Osteoblast (primary cell): ENCODE measurements at places on chromosomes 6 and 20. TPM values are rescaled to one million over a fixed set of nuclear protein-coding genes. Genes with fewer than 3 reads are reported as not detected.

Gene ANGPT4
- under 0.01 TPM in 2 replicates for total RNA-seq

Gene HNF4A
- not detected in 2 replicates for total RNA-seq

Gene OR12D3
- total RNA-seq: not detected in 2 replicates

Gene GINS1
- total RNA-seq: 2.2 and 2.4 TPM in 2 replicates

Gene IP6K3
- total RNA-seq: under 0.01 and 0.29 TPM in 2 replicates

Gene CST2
- not detected in 2 replicates for total RNA-seq

Gene C20orf202
- under 0.01 TPM in 1 of 2 replicates, not detected in the other for total RNA-seq

DNA sequence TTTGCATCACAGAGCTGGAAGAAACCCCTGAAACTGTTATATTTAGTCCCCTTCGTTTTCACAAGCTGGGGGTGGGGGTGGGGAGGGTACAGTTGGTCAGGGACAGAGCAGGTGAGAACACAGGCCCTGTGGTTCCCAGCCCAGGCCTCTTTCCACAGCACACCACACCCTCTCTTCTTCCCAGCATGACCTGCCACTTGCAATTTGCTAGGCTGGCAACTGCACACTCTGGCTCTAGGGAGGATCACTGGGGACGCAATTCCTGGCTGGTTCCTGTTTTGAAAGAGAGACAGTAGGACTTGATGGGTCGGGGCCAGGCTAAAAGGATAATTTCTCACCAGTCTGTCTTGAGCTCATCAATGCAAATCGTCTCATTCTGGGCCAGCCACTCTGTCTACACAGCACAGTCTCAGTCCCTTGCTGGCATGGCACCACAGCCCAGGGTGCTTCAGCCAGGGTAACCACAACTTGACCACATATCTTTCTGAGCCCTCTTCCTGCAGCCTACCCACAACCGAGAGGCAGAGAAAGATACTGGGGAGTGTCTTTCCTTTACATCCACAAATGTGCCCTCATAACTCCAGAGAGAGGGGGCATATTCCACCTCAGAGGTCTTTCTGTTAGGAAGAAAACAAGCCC lies 41.7 kb upstream of the EMILIN3 start:
- DNase-seq: no peak

DNA sequence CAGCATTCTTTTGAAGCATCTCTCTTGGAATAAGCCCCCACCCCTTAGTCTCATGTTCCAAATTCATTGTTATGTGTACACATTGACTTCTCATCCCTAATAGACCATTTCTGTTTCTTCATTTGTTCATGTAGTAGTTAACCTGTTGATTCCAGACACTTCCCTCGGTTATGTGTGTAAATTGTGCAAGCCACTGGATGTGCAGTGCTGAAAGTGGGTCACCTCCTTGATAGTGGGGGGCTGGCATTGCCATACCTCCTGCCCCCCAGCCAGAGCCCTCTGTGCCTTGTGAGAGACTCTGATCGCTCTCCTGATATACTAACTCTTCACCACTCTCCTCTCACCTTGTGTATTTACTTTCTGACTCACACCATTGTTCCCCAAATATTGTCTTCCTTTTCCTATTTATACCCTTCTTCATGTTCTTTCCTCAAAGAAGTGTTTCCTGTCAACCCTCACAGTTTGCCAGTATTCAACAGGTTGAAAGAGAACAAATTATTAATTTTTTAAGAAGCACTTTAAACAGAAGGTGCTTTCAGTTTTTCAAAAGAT lies 59.0 kb downstream of the HIVEP1 start:
- DNase-seq: no peak

DNA sequence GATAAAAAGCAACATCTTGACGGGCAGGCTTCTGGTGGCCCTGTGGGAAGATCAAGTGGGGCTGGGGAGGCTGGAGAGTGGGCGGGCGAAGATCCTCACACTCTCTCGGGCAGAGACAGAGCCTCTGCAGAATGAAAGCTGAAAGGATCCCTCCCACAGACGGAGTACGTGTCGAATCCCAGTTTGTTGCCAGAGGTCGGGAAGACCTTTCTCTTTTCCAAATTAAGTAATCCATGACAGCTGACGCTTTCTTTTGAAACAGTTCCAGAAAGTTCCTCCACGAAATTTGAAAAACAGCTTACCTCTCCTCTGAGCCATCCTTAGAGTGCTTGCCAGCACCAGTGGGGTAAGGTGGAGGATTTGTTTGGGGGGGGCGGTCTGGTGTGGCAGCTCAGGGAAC lies 155.6 kb upstream of the SMLR1 start:
- no peak for DNase-seq

GRCh38 chr20:29740601-29740950 lies 1516.9 kb upstream of the DEFB115 start:
- no peak for DNase-seq

GRCh38 chr20:20463933-20464374 lies 96.0 kb downstream of the INSM1 start:
- DNase-seq: no peak

GRCh38 chr6:151118461-151119123 lies 121.2 kb upstream of the AKAP12 start:
- peak; percentile 56 for DNase-seq

DNA sequence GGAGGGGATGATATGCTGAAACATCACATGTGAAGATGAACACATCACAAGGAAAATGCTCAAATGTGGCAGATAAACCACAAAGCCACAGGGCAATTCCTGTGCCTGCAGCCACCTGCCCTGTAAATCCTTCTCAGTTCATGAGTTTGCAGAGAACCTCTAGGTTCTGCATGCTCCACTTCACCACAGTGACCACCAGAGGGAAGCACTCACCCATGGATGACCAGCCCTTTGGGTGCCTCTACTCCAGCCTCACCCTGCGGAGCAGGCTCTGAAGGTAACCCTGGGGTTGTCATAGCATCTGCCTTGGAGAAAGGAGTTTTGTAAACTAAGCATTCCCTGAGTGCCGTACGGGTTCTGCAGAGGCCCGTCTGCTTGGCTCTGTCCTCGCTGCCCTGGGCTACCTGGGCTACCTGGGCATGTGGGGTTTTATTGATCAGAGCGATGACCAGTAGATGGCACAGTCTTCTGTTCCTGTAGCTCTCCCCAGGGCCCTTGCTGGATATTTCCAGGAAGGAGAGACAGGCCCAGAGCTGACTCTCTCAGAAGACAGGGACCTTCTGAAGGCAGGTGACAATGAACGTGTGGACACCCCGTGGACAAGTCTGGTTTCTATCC lies 31.7 kb upstream of the CST1 start:
- DNase-seq: no peak

DNA sequence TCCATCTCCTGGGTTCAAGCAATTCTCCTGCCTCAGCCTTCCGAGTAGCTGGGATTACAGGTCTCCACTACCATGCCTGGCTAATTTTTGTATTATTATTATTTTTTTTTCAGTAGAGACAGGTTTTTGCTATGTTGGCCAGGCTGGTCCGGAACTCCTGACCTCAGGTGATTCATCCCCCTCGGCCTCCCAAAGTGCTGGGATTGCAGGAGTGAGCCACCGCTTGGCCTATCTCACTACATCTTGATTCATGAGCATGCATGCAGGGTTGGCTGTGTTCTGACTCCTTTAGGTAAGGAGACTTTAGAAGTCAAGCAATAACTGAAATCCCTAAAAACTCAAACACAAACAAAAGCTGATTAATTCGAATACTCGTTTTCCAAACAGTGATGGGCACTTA lies 80.9 kb downstream of the GJA1 start:
- no peak for DNase-seq

DNA sequence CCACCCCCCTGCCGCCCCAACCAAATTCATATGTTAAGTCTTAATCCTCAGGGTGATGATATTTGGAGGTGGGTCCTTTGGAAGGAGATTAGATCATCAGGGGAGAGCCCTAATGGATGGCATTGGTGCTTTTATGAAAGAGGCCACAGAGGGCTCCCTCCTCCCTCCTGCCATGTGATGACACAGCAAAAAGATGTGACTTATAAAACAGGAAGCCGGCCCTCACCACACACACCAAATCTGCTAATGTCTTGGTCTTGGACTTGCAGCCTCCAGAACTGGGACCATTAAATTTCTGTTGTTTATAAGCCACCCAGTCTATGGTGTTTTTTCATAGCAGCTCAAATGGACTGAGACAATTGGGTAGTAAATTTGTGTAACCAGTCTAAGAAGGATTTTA lies 176.3 kb downstream of the ADGRG6 start:
- no peak for DNase-seq

DNA sequence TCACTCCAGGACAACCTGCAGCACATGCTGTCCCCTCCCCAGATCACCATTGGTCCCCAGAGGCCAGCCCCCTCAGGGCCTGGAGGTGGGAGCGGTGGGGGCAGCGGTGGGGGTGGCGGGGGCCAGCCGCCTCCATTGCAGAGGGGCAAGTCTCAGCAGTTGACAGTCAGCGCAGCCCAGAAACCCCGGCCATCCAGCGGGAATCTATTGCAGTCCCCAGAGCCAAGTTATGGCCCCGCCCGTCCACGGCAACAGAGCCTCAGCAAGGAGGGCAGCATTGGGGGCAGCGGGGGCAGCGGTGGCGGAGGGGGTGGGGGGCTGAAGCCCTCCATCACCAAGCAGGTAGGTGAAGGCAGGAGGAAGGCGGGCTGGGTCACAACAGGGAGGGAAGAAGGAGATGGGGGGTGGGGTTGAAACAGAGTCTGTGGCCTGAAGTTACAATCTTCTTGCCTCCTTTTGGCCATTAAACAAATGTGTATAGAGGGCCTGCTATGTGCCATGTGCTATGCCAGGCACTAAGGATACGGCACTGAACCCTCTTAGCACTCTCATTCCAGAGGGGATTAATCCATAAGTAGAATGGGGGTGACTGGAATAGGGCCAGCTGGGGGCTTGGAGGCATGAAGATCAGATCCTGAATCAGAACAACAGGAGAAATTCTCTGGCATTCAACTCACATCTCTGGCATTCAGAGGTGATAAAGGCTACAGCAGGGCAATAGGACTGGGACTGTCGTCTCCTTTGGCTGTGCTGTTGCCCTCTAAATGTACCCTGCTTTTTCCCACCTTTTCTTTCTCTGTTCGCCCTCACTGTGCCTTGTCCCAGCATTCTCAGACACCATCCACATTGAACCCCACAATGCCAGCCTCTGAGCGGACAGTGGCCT lies 10.5 kb upstream of the ZBTB9 start:
- DNase-seq: peak; percentile 26

DNA sequence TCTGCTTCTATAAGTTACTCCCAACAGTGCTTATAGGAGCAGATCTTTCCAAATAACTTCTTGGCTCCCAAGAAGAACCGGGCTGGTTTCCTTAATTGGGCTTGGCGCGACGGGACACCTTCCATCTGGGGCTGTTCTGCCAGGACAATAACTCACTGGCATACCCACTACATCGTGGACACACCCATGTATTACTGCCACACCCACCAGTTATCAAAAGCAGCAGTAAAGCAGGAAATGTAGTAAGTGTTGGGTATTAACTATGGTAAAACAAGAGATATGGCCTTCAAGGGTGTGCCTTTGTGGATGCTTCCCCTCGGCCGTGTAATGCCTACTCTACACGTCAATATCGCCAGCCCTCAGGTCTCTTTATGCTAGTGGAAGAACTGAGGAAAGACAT lies 24.7 kb downstream of the CNKSR3 start:
- no peak for DNase-seq

DNA sequence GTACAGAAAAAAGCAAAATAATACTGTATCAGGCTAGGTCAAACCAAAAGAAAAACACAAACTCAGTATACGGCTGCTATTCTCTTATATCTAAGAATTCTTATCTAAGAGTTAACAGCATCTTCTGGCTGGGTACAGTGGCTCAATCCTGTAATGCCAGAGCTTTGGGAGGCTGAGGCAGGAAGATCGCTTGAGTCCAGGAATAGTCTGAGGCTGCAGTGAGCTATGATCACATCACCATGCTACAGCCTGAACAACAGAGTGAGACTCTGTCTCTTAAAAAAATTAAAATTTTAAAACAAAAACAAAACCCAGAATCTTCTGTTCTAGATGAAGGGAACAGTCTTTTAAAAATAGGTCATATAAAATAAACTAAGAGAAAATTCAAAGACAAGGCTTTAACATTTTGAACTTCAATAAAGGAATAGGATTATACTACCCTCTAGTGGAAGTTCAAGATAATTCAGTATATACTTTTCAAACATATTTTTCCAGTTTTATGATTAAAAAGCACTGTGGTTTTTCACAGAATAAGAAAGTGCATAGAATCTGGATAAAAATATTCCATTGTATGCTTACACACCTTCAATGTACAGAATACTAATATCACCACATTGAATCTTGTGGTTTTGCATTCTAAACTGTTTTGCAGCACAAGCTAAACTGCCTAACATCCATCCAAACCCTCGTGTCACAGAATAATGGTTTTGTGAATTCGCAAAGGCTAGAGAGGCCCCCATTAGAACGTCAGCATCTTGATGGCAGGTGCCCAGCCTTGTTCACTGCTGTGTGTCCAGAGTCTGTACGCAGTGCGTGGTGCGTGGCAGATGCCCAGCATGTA lies 39.3 kb downstream of the DTNBP1 start:
- no peak for DNase-seq

GRCh38 chr6:137491478-137491877 lies 2.7 kb downstream of the OLIG3 start:
- DNase-seq: no peak

GRCh38 chr6:126134491-126134890 lies 148.2 kb downstream of the TRMT11 start:
- DNase-seq: no peak

DNA sequence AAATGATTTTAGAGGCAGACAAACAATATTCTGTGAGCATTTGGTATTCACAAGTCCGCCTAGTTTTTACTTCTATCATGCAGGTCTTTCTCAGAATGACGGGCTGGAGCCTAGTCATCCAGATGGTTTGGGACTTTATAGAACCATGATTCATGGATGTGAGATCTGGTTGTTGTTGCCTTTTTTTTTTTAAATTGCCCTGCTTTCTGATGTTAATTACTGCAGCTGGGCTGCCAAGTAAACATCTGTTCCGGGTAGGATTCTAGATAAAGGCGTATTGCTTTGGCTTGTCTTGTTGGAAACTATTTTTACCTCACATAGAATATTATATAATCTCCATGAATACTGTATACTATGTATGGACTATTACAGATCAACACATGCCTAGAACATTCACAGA lies 58.1 kb downstream of the RNF217 start:
- DNase-seq: peak; percentile 4

DNA sequence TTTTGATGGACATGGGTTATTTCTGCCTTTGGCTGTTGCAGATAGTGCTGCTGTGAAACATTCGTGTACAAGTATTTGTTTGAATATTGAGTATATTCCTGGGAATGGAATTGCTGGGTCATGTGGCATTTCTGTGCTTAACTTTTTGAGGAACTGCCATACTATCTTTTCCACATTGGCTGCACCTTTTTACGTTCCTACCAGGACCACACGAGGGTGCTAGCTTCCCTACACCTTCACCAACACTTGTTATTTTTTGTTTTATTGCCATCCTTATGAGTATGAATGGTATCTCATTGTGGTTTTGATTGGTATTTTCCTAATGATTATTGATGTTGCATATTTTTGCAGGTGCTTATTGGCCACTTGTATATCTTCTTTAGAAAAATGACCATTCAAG lies 47.8 kb upstream of the PLCG1 start:
- no peak for DNase-seq
